Mucosa of gallbladder (tissue), 1 donor: ENCODE measurements at places on chromosomes 12 and 14.

GRCh38 chr12:111607239-111607638 lies 8.1 kb upstream of the ATXN2 start:
- DNase-seq: no peak

- DNase-seq: no peak
Observed at GRCh38 chr14:57171903-57172302, 96.8 kb downstream of the EXOC5 start.

GRCh38 chr14:57869617-57870016 lies 3.7 kb upstream of the SLC35F4 start:
- DNase-seq: no peak

GRCh38 chr12:513446-513845 lies 53.7 kb downstream of the B4GALNT3 start:
- DNase-seq: no peak

GRCh38 chr12:71440763-71441748 lies 1.5 kb downstream of the LGR5 start:
- DNase-seq: no peak
